ENCODE measurements at places on chromosomes 11 and 22.

- DNase-seq = no peak
Measured at GRCh38 chr22:35328472-35328885, 28.8 kb downstream of the TOM1 start.

DNA sequence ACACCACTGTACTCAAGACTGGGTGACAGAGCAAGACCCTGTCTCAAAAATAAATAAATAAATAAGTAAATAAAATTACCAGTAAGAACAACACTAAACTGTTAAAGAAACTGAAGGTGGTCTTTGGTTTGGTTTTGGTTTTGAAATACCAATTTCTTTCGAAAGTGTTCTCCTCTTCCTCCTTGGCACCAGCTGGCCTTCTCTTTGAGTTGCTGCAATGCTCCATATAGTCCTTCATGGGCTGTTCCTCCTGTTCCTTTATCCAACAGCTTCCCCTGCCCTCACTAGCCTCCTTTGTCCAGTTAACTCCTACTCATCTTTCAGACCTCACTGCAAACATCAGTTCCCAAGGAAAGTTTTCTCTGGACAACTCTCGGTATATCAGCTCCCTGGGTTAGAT is 5.0 kb upstream of the UVRAG start:
- DNase-seq = no peak

- no peak for DNase-seq
Measured at GRCh38 chr11:20522536-20522935, 76.9 kb upstream of the SLC6A5 start.

DNA sequence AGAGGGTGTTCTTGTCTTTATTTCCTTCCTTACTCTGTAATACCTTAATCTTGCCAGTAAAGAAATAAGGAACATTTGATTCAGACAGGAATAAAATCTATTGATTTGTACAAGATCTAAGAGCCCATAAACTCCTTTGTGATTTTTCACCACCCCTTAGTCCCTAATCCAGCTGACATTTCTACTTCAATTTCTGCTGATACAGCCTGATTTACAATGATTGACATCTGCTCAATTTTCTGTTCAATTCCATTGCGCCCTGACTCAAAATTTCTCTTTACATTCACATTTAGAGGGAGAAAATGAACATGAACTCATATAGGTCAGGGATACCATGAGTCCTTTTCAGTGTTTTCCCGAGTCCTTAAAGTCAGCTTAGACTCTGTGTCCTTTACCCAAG is 27.2 kb upstream of the TMEM123 start:
- no peak for DNase-seq

- DNase-seq = no peak
Measured at GRCh38 chr11:23988381-23989006, 508.4 kb upstream of the LUZP2 start.

GRCh38 chr11:2223153-2223794 is 47.1 kb downstream of the ASCL2 start:
- DNase-seq = no peak

GRCh38 chr22:40128989-40129388 is 48.7 kb upstream of the TNRC6B start:
- no peak for DNase-seq

- DNase-seq = no peak
Measured at GRCh38 chr11:11969380-11970215, 38.8 kb downstream of the DKK3 start.

DNA sequence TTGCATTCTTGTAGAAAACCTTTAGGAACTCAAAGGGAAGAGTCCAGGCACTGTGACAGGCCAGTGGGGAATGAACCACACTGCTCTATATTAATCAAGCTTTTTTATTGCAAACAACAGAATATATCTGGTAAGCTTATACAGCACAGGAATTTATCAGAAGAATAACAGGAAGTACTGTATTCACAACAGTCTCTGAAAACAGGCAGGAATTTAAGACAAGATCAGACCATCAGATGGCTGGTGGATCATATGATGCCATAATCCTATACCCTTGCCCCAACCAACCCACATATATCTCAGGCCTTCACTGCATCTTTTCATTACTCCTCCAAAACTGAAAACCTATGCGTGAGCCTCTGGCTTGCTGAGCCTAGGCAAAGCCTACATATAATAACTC is 1.0 kb upstream of the HTATIP2 start:
- no peak for DNase-seq

DNA sequence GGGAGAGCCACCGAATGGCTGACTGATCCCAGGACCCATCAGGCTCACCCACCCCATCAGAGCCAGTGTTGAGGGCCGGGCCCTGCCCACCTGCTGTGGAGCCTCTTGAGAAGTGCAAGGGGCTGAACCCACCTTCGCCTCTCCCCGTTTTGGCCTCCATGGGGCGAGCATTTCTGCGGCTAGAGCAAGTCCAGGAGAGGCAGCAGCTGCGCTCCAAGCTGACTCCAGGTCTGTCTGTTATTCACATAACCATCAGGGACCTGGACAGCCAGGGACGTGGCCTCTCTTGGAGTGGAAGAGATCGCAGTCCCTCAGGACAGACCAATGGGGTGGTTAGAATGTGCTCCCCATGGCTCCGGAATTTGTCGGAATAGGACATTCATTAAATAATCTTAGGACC is 231.8 kb downstream of the TBC1D22A start:
- no peak for DNase-seq

GRCh38 chr11:86990515-86990914 is 35.3 kb upstream of the FZD4 start:
- DNase-seq = no peak

DNA sequence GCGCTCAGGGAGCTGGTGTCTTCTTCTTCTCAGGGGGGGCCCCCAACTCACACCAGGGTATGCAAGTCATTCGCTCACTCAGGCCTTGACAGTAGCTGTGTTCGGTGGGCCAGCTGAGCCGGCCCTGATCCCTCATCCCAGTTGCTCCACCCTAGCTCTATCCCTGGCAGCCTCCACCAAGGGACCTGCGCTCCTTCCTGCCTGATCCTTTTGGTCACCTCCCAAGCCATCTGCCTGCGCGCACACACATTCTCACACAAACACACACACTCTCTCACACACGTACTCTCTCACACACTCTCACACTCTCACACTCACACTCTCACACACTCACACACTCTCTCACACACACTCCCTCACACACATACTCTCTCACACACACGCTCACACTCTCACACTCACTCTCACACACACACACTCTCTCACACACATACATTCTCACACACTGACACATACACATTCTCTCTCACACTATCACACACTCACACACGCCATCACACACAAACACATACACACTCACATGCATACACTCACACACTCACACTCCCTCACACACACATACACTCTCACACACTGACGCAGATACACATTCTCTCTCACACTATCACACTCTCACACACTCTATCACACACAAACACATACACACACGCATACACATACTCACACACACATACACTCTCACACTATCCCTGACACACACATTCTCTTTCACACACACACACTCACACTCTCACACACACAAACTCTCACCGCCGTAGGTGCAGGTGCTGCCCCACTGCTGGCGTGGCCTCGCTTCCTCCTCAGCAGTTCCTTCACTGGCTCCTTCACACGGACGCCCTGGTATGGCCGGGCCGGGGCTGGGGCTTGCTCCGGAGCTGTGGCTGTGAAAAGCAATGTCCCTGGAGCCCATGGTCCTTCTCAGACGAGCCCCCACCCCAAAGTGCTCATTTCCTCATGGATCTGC is 20.8 kb downstream of the POU2AF1 start:
- DNase-seq = no peak

Measured in D721Med (cell line).